ENCODE measurements at places on chromosomes 4 and X.

DNA sequence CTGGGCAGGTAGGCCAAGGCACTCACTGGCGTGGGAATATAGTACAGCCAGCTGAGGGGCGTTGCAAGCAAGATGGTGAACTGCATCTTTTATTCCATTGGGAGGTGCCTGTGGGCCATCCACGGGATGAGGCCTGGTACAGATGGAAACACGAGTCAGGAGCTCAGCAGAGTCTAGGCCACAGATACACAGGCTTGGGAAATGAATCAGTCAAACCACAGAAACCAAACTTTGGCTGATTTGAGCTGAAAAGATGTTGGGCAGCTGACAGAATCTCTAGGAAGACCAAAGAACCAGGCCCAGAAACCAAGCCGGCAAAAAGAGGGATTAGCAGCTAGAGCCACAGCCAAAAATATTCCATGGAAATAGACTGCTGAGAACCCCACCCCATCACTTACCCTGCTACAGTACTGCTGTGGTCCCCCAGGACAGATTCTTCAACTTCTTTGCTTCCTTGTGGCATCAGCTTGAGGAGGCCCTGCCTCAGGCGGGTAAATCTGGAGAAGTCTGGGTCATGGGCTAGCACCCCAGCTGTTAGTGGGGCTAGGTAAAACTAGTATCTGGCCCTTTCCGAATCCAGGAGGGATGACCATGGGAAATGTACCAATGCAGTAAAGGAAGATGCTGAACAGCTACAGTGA lies 75.4 kb downstream of the TMEM131L start:
- no peak for DNase-seq
- H3K4me3 ChIP-seq: no peak overlapping the region
- peaks cover 36% of the 10 kb centered on the region for H3K4me1 ChIP-seq
- H3K27me3 ChIP-seq: no peaks in the 10 kb centered on the region

DNA sequence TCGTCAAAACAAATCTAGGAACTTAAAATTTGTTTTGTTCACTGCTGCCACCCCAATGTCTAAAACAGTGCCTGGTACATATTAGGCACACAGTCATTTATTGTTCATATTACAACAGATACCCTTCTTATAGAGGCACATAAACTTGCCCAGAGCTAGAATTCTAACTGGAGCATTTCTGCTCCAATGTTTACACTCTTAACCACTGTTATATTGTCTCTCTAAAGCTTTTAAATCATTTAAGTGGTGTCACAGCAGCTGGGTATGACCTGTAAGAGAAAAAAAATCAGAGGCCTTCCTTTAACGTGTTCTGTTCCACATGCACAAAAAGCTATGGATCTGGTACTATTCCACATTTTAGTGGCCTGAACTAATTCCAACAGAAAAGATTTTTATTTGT lies 3.0 kb downstream of the UBE2D3 start:
- H3K4me3 ChIP-seq: peak overlapping the region; percentile 84
- H3K27me3 ChIP-seq: no peaks in the 10 kb centered on the region
- peaks cover 69% of the 10 kb centered on the region for H3K36me3 ChIP-seq
- DNase-seq: no peak
- H3K27ac ChIP-seq: peak overlapping the region; percentile 9
- H3K4me1 ChIP-seq: peaks cover 66% of the 10 kb centered on the region

- no peaks in the 10 kb centered on the region for H3K27me3 ChIP-seq
- DNase-seq: no peak
- H3K4me1 ChIP-seq: no peaks in the 10 kb centered on the region
- no peak overlapping the region for H3K4me3 ChIP-seq
- no peak overlapping the region for H3K27ac ChIP-seq
Observed at GRCh38 chr4:40409835-40410234, 74.7 kb downstream of the CHRNA9 start.

DNA sequence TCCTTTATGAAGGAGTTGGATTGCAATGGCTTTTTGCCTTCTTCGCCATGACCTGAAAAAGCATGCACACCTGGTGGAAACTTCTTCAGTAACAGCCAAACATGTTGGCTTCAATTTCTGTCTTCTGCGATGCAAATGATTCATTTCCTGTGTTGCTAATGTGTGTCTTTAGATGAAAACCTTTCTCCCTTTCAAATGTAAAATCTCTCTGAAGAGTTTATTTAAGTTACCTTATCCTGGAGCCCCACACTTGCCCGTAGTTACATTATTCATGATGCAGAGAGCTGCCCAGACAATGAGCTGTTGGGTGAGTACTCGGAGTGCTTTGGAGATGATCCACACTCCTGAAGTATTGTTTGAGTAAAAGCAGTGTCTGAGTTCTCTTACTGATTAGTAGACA lies 1100.9 kb downstream of the RPA4 start:
- H3K27ac ChIP-seq: no peak overlapping the region
- no peak for DNase-seq
- H3K36me3 ChIP-seq: no peaks in the 10 kb centered on the region
- H3K27me3 ChIP-seq: no peaks in the 10 kb centered on the region

DNA sequence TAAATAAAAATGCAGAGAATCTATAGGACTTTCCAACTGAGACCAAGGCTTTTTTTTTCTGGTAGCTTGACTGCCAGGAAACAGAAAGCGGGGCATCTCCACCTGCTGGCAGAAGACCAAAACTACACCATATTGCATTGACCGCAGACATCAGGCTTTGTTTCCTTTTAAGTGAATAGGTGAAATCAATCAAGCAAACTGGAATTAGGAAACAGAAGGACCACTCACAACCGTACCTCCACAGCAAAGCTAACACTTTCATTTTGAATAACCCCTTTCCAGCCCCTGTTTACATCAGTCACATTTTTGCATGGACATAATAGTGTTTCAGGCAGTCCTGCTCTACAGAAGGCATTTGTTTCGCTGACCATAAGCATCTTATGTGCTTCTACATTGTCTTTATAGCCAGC lies 218.2 kb downstream of the IDS start:
- no peak overlapping the region for H3K4me3 ChIP-seq
- no peaks in the 10 kb centered on the region for H3K36me3 ChIP-seq
- peaks cover 9% of the 10 kb centered on the region for H3K4me1 ChIP-seq
- H3K27ac ChIP-seq: 0 out of 2 replicates have a peak overlapping the region, but pooled peaks have one; percentile 14
- DNase-seq: peak; percentile 62
- H3K27me3 ChIP-seq: no peaks in the 10 kb centered on the region

DNA sequence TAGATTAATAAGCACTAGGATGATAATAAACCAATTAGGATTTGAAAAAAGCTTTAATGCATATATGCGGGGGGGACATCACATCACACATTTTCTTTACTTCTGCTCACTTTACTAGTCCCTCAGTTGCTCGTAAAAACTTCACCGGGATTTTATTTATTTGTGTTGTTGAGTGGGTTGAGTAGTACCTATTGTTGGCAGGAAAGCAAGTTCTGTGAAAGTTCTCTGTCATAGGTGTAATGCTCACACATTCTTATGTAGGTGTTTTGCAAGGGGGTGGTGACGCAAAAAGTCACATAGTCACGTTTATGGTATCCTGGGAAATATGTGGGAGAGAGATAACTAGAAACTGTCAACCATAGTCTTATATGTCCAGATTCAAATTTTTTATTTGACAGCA lies 65.3 kb downstream of the PDLIM5 start:
- no peak for DNase-seq
- no peaks in the 10 kb centered on the region for H3K4me1 ChIP-seq
- no peak overlapping the region for H3K4me3 ChIP-seq
- no peaks in the 10 kb centered on the region for H3K36me3 ChIP-seq
- H3K27ac ChIP-seq: no peak overlapping the region
- no peaks in the 10 kb centered on the region for H3K27me3 ChIP-seq

DNA sequence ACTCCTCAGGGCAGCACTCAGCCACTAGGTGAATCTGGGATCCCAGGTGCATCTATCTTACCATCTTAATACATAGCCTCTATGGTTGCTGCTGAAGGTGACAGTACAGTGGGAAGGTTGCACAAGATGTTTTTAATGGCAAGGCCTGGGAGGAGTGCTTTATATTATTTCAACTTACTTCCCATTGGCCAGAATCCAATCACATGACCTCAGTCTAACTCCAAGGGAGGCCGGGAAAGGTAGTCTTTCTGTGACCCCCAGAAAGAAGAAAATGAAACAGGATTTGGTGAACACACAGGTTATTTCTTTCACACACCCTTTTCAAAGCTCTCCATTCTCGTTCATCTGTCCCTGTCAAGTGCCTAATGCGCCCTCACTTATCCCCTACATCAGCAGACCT lies 189.1 kb upstream of the ATP6AP2 start:
- no peaks in the 10 kb centered on the region for H3K27me3 ChIP-seq
- no peak overlapping the region for H3K27ac ChIP-seq
- no peaks in the 10 kb centered on the region for H3K4me1 ChIP-seq

- no peaks in the 10 kb centered on the region for H3K27me3 ChIP-seq
- no peak for DNase-seq
- H3K36me3 ChIP-seq: no peaks in the 10 kb centered on the region
- no peak overlapping the region for H3K27ac ChIP-seq
- no peaks in the 10 kb centered on the region for H3K4me1 ChIP-seq
Observed at GRCh38 chrX:45323387-45323786, 122.7 kb upstream of the DIPK2B start.

DNA sequence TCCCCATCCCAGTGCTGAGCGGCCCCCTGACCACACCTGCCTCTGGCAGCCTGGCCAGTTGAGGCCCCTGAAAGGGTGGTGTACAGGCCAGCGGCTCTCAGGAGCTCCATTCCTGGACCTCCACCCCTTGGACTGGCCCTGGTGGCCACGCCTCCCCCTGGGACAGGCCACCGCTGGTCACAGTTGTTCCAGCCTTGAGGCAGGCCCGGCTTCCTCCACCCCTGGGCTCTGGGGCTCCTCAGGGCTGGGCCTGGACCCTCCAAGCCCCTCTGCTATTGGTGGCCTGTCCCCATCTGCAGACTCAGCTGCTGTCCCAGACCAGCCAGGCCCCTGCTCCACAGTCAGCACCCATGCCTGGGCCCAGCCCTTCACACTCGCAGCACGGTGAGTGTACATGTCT lies 93.2 kb upstream of the NKX1-1 start:
- DNase-seq: no peak
- H3K36me3 ChIP-seq: no peaks in the 10 kb centered on the region
- H3K27me3 ChIP-seq: no peaks in the 10 kb centered on the region
- H3K4me1 ChIP-seq: no peaks in the 10 kb centered on the region
- H3K4me3 ChIP-seq: no peak overlapping the region

GRCh38 chr4:123995936-123996335 lies 599.3 kb downstream of the SPRY1 start:
- no peaks in the 10 kb centered on the region for H3K36me3 ChIP-seq
- no peaks in the 10 kb centered on the region for H3K4me1 ChIP-seq
- no peaks in the 10 kb centered on the region for H3K27me3 ChIP-seq
- H3K27ac ChIP-seq: no peak overlapping the region
- H3K4me3 ChIP-seq: no peak overlapping the region
- DNase-seq: no peak

DNA sequence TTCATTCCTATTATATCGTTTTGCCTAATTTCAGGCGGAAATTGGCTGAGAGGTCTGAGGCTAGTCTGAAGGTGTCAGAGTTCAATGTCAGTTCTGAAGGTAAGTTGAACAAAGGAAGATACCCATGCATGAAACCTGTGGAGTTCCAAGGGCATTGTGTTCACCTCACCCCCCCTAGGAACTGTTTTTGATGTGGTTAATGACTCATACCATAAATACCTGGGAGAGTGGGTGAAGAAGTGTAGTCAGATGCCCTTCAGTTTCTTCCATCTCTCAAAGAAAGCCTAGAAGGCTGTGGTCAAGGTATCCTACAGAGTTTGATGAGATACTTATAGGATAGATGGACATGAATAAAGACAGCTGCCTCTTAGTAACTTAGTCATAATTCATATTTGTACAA lies 2.7 kb downstream of the UTP14A start:
- no peak overlapping the region for H3K27ac ChIP-seq
- no peak overlapping the region for H3K4me3 ChIP-seq
- peaks cover 52% of the 10 kb centered on the region for H3K36me3 ChIP-seq
- no peak for DNase-seq
- no peaks in the 10 kb centered on the region for H3K27me3 ChIP-seq

DNA sequence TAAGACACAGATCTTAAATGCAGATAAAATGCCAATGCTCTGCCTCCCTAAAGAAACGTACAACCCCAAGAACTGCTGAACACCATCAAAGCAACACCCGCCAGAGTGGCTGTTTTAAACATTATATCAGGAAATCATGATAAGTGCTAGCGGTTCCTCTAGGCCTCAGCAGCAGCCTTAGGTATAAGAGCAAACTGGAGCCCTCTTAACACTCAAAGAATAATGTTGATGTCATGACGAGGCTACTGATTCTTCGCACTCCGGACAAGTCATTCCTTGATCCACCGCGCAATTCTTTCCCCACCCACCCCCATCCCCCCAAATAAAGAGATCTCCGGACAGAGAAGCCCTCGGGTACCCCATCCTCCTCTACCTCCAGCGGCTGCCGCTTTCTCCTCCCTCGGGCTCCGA lies 507 bp downstream of the LIN54 start:
- DNase-seq: peak; percentile 40
- H3K27ac ChIP-seq: peak overlapping the region; percentile 96
- H3K4me1 ChIP-seq: peaks cover 43% of the 10 kb centered on the region

GRCh38 chr4:54254116-54254914 lies 25.2 kb downstream of the PDGFRA start:
- H3K27me3 ChIP-seq: no peaks in the 10 kb centered on the region
- H3K27ac ChIP-seq: no peak overlapping the region
- no peak overlapping the region for H3K4me3 ChIP-seq
- H3K4me1 ChIP-seq: no peaks in the 10 kb centered on the region

DNA sequence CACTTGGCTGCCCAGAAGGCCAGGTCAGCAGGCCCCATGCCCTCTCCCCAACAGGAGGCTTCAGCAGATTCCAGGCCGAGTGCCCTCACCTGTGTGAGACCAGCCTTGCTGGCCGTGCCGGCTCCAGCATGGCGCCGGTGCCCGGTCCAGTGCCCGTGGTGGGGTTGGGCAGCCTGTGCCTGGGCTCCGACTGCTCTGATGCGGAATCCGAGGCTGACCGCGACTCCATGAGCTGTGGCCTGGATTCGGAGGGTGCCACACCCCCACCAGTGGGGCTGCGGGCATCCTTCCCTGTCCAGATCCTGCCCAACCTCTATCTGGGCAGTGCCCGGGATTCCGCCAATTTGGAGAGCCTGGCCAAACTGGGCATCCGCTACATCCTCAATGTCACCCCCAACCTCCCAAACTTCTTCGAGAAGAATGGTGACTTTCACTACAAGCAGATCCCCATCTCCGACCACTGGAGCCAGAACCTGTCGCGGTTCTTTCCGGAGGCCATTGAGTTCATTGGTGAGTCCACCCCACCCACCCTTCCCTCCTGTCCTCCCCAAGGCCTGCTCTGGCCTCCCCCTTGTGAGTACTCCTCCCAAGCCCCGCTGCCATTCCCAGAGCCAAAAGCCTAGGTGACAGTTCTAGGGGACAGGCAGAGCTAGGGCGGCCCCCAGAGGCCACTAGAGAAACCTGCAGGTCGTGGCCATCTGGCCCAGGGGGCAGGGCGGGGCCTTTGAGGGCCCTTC lies 2.3 kb downstream of the DUSP9 start:
- no peaks in the 10 kb centered on the region for H3K4me1 ChIP-seq
- DNase-seq: peak; percentile 42
- no peaks in the 10 kb centered on the region for H3K36me3 ChIP-seq
- no peaks in the 10 kb centered on the region for H3K27me3 ChIP-seq

- no peaks in the 10 kb centered on the region for H3K4me1 ChIP-seq
- H3K4me3 ChIP-seq: no peak overlapping the region
- no peaks in the 10 kb centered on the region for H3K36me3 ChIP-seq
- no peaks in the 10 kb centered on the region for H3K27me3 ChIP-seq
- DNase-seq: no peak
Observed at GRCh38 chr4:111454961-111455360, 690.3 kb upstream of the FAM241A start.

GRCh38 chrX:119693040-119693995 lies at the start of gene SEPTIN6:
TSS of gene SEPTIN6 (minus strand) at chrX:119693168. CDS start at chrX:119693105, 63 bp downstream.
- no peaks in the 10 kb centered on the region for H3K27me3 ChIP-seq
- peaks cover 12% of the 10 kb centered on the region for H3K36me3 ChIP-seq
- peaks cover 43% of the 10 kb centered on the region for H3K4me1 ChIP-seq
- peak; percentile 92 for DNase-seq
- peak within 1 kb of the TSS; percentile 95 for H3K27ac ChIP-seq
